Stimulated activated CD4-positive, alpha-beta T cell treated with anti-CD3 and anti-CD28 coated beads, Interleukin-2, amount 100 ng/mL, for 24 hours (primary cell): ENCODE measurements at places on chromosomes 5 and 9.

DNA sequence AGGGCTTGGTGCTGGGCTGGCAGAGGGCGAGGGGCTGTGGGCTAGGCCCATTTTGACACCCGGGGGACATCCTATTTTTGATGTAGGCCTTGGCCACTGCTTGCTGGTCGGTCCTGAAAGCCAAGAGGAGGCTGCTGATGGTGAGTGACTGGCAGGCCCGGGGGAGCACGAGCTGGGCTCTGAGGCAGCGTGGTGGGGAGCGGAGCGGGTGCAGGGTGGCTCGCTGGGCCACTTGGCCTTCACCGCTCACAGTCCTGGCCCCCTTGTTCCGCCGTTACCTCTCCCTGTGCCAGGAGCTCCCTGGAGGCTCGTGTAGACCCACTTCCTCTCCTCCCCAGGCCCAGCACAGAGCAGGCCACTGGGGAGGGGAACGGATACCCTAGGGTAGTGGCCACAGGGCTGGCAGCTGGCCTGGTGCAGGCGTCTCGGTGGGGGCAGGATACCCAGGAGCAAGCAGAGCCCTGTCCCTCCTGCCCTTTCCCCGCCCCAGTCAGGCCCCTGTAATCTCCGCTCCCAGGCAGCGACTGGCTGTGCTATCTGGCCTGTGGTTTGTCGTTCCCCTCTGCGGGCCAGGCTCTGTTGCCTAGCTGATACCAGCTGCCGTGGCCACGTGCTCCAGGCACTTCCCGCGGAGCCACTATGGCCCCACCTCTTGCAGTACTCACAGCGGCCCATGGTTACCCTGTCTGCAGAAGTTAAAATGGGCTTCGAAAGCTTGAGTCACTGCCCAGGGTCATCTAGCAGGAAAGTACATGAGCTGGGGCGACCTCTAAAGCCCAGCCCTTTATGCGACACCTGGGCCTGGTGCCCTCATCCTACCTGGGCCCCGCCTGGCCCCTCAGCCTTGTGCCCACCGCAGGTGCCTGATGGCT, 11.7 kb upstream of the DOLPP1 start:
- peak; percentile 53 for DNase-seq

DNA sequence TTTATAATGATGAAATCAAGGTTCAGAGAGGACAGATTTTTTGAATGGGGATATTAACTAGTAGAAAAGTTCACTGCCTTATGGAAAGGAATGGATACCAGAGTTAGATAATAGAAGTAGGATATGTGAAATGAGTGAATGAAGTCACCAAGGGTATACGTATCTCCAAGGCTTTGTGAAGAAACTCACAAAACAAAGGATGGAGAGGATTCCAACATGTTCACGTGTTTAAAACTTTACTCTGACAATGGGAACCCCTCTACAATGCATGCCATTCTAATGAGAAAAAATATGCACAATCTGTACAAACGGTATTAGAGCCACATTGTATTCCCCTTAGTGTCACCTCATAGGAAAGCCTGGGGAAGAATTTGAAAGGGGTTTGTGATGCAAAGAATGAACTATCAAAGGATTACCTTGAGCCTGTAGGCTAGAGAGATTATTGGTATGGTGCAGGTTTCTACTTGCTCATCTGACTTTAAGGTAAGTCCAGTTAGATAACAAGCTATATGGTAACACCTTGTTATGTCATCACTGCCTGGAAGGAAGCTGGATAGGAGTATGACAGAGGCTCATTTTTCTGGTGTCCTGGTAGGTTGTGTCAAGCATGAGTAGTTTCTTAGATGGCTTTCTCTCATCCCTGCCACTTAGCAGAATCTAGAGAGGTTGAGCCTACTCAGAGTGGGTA, 250.3 kb upstream of the SEMA6A start:
- no peak for DNase-seq

- DNase-seq, result no peak
Measured at GRCh38 chr9:131633491-131634031, 88.2 kb downstream of the PRRT1B start.

DNA sequence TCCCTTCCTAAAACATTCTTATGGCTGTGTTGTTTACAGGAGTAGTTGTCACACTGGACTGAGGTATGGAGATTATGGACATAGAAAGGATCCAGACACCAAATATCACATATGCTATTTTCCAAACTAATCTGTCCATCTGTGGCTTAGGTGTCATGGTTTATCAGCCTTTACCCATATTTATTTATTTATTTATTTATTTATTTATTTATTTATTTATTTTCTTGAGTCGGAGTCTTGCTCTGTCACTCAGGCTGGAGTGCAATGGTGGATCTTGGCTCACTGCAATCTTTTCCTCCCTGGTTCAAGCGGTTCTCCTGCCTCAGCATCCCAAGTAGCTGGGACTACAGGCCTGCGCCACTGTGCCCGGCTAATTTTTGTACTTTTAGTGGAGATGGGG, 1103.1 kb downstream of the MAT2B start:
- no peak for DNase-seq

DNA sequence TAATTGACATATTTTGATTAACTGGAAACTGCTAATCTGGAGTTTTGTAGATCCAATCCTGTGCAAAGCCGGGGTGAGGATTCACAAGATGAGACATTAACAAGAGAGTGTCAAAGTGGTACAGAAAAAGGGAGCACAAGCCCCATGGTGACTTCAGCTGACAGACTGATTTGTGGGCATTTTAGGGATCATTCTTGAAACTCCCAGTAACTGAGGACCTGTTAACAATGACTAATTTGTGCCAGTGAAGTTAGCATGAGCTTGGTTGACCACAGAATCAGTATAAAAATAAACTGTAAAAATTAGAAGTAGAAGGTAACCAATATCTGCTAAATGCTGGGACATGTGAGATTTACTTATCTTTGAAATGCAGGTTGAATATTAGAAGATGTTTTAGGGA, 1578.3 kb downstream of the EFNA5 start:
- DNase-seq, result no peak

- DNase-seq, result no peak
Measured at GRCh38 chr5:158560170-158560569, 539.5 kb downstream of the EBF1 start.

DNA sequence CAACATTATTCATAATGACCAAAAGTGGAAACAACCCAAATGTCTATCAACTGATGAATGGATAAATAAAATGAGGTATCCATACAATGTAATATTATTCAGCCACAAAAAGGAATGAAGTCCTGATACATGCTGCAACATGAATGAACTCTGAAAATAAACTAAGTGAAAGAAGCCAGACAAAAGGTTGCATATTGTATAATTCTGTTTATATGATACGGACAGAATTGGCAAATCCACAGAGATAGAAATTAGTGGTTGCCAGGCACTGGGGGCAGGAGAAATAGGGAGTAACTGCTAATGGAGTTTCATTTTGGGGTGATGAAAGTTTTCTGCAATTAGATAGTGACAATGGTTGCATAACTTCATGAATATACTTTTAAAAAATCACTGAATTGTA, 47.0 kb downstream of the KIF24 start:
- no peak for DNase-seq

DNA sequence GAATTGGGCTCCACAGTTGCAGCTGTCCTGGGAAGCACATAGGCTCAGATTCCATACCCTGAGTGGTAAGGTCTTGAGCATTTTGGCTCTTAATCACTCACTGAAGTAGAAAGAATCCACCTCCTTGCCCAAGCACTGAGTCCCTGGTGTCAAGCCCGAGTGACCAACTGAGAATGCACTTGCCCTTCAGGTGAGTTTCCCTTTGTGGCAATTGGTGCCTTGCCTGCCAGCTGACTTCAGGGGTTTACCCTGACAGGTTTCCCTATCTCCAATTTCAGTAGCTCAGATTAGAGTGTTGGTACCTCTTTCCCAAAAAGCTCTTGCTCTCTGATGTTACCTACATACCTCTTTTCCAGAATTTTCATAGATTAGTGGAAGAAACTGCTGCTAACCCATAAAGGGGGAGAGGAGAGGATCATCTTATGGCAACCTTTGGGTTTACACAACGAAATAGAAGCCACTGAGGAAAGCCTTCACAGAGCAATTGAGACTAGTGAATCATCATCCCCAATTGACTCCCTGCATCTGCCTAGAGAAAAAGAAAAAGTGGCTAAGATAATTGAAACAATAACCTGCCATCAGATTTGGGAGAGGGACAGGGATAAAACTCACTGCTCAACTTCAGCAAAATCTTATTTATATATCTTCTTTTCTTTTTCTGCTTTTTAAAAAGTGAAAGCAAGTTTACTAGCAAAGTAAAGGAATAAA, 48.6 kb downstream of the CCL28 start:
- DNase-seq, result no peak

DNA sequence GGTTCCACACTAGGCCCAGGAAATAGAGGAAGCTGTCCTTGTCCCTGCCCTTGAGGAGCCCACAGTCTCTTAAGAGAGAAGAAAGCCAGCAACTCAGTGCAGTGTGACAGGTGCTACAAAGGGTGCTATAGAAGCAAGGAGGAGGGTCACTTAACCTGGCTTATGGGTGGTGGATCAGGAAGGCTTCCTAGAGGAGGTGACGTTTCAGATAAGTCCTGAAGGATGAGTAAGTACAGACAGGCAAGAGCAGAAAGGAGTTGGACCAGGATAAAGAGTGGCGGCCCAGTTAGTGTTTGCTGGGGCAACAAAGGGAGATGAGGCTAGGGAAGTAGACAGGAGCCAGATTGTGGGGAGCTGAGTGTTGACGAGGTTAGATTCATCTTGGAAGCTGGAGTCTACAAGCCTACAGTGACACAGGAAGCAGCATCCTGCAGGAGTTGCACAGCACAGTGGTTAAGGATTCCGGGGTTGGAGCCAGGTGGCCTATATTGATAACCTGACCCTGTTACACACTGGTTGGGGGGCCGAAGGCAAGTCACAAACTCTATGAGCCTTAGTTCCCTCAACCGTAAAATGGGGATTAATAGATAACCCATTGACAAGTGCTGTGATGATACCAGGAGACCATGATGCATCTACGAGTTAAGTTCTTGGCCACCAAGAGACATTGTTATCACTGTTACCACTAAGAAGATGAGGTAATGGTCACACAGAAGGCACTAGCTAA, 5.4 kb upstream of the LHX6 start:
- DNase-seq, result no peak

GRCh38 chr9:129305246-129305645, 127.2 kb upstream of the IER5L start:
- DNase-seq, result no peak

- DNase-seq, result no peak
Measured at GRCh38 chr5:41831155-41831554, 39.1 kb downstream of the OXCT1 start.

DNA sequence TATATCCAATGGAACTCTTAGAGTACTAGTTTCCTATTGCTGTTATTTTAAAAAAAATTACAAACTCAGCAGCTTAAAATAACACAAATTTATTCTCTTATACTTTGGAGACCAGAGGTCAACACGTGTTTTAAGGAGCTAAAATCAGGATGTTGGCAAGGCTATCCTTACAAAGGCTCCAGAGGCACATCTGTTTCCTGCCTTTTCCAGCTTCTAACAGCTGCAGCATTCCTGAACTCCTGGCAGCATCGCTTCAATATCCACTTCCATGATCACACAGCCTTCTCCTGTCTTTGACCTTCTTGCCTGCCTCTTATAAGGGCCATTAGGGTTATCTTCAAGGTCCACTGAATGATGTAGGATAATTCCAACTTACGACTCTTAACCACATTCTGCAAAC, 92.2 kb upstream of the CCNG1 start:
- DNase-seq, result no peak
